Stimulated activated CD4-positive, alpha-beta T cell treated with anti-CD3 and anti-CD28 coated beads, TNF-alpha, amount 100 ng/mL, for 48 hours (primary cell): ENCODE measurements at places on chromosomes 1 and 21.

DNA sequence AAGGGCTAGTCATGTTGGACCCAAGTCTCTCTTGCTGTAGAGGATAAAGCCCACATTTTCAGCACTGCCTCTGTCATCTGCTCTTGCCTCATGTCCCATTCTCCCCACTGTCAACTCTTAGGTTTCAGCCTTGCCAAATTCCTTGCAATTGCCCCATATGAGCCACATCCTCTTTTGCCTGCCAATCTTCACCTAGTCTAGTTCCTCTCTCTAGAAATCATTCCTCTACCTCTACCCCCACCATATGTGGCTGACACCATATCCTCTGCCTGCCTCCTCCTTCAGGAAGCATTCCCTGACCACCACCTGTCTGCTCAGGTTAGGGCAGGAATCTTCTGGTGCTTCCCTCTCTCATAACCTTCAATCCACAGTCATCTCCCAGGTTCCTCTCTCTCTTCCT, 38.2 kb downstream of the SLC9A1 start:
- no peak for DNase-seq

DNA sequence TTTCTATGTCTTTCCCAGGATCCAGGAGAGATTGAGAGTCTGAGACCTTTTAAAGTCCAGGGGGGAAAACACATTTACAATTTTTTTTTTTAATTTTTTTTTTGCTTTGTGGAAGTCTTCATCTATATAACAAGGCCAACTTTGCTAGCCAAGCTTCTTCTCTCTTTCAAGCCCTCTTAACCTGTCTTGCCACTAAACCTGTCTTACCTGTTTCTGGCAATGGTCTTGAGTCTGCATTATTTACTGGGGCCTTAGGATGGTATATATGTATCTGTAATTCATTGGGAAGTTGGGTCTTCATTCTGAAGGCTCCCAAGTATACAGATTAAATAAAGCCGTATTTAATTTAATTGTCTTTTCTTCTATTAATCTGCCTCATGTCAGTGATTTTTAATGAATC, 750.9 kb upstream of the B3GALT2 start:
- no peak for DNase-seq

- DNase-seq, result no peak
Observed at GRCh38 chr1:215645861-215646260, 78.8 kb downstream of the KCTD3 start.

DNA sequence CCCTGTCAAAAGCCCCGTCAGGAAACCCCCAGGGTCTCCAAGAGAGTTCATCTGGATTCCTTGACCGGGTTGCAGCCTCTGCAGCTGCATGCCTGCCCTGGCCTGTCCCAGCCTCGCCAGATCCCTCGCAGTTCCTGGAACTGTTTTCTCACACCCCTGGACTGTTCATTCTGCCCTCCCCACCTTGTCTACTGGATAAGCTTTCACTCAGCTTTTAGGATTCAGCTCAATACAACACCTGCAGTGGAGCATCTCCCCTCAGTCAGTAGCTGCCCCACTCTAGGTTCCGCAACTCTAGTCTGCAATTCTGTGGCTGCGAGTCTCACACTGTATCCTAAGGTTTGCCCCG, 67.2 kb downstream of the FAM163A start:
- DNase-seq, result no peak
